ENCODE measurements at places on chromosomes 16 and 17.
A peak's percentile ranks its signal among the peaks of the same experiment; 100 is the strongest.

DNA sequence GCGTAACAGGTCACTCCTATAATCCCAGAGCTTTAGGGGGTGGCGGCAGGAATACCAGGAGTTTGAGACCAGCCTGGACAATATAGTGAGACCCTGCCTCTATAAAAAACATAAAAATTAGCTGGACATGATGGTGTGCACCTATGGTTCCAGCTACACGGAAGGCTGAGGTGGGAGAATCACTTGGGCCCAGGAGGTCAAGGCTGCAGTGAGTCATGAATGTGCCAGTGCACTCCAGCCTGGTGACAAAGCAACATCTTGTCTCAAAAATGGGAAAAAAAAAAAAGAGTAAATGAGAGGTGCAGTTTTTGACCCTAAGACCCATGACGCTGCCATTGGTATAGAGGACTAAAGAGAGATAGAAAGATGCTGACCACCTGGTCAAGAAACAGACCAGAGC is 16.1 kb downstream of the PARN start:
- H3K27ac ChIP-seq: no peak overlapping the region
- no peak for DNase-seq
- H3K27me3 ChIP-seq: no peaks in the 10 kb centered on the region
- H3K36me3 ChIP-seq: peaks cover 11% of the 10 kb centered on the region

DNA sequence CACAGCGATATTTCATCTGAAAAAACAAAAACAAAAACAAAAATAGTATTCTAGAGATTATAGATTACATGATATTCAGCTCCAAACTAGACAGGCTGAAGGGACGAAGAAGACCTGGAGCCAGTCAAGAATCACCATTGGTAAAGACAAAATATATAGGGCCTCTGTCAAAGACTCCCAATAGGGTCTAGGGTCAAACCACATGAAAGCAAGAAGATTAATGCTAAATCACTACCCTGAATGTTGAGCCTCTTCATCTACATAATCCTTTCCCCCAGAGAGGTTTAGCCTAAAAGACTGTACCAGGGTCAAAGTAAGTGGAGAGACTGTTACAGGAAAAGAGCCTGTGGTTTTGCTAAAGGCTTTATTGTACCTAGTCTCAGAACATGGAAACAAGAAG is 10.8 kb upstream of the NME1 start:
- H3K27ac ChIP-seq: no peak overlapping the region
- no peak overlapping the region for H3K4me3 ChIP-seq
- no peak for DNase-seq
- no peaks in the 10 kb centered on the region for H3K4me1 ChIP-seq
- H3K27me3 ChIP-seq: no peaks in the 10 kb centered on the region

GRCh38 chr16:56683424-56684172 is 1.3 kb downstream of the MT1X start:
- H3K27me3 ChIP-seq: no peaks in the 10 kb centered on the region
- no peaks in the 10 kb centered on the region for H3K4me1 ChIP-seq
- no peak for DNase-seq
- peak overlapping the region; percentile 5 for H3K27ac ChIP-seq
- H3K4me3 ChIP-seq: peak overlapping the region; percentile 55

DNA sequence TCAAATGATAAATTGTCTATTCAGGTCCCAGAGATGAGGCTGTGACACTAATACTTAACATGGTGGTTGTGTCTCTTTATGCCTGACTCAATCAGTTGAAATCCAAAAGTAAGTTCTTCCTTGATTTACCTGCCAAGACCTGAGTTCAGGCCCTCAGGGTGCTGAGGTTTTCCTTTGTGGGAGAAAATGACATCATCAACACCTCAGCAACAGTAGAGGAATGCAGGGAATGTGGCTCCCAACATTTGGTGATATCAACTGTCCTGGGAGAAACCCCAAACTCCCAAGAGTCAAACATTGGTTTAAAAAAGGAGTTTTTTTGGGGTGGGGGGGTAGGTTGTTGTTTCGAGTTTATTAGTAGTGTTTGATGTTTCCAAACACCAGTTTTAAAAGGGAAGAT is 14.7 kb downstream of the RNF43 start:
- H3K27ac ChIP-seq: no peak overlapping the region
- H3K36me3 ChIP-seq: no peaks in the 10 kb centered on the region
- DNase-seq: no peak
- H3K4me1 ChIP-seq: no peaks in the 10 kb centered on the region
- no peaks in the 10 kb centered on the region for H3K27me3 ChIP-seq

- H3K27me3 ChIP-seq: no peaks in the 10 kb centered on the region
- H3K4me1 ChIP-seq: no peaks in the 10 kb centered on the region
- no peak overlapping the region for H3K27ac ChIP-seq
- DNase-seq: no peak
- no peaks in the 10 kb centered on the region for H3K36me3 ChIP-seq
- no peak overlapping the region for H3K4me3 ChIP-seq
These were observed 53.3 kb downstream of the USP22 start for GRCh38 chr17:20989481-20989880.

GRCh38 chr17:7688808-7689316 is 585 bp downstream of the WRAP53 start:
- no peaks in the 10 kb centered on the region for H3K27me3 ChIP-seq
- H3K36me3 ChIP-seq: no peaks in the 10 kb centered on the region
- H3K27ac ChIP-seq: peak overlapping the region; percentile 34
- H3K4me3 ChIP-seq: peak overlapping the region; percentile 30
- no peaks in the 10 kb centered on the region for H3K4me1 ChIP-seq
